Heart left ventricle (tissue), 16 donors: ENCODE measurements at places on chromosomes 16 and 17.

DNA sequence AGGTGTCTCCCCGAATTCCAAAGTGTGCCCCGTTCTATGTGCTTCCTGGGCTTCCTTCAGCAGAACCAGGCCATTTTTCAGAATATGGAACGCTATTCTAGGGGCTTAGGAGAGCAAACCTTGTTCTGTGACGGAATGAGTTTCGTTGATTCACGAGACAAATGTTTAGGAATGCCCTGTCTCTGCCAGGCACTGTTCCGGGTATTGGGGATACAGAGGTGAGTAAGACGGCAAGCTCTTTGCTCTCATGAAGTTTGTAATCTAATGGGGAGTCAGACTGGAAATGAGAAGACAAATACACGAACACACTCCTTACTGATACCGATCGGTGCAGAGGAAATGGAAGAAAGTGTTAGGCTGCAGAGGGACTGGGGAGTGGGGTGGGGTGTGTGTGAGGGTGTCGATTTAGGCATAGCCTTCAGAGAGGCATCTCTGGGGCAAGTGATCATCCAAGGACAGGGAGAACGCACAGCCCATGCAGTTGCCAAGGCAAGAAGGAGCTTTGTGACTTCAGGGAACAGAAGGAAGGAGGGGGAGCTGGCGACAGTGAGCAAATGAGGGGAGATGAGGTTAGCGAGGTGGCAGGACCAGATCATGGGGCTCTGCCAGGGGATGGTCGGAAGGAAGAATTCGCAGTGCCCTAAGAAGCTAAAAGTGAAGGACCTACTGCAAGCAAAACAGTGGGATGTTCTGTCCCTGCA, 189.6 kb downstream of the MSI2 start:
- no peaks in the 10 kb centered on the region for H3K27me3 ChIP-seq
- DNase-seq = no peak
- H3K4me3 ChIP-seq = no peak overlapping the region
- peaks cover 58% of the 10 kb centered on the region for H3K4me1 ChIP-seq
- no peak overlapping the region for H3K27ac ChIP-seq

DNA sequence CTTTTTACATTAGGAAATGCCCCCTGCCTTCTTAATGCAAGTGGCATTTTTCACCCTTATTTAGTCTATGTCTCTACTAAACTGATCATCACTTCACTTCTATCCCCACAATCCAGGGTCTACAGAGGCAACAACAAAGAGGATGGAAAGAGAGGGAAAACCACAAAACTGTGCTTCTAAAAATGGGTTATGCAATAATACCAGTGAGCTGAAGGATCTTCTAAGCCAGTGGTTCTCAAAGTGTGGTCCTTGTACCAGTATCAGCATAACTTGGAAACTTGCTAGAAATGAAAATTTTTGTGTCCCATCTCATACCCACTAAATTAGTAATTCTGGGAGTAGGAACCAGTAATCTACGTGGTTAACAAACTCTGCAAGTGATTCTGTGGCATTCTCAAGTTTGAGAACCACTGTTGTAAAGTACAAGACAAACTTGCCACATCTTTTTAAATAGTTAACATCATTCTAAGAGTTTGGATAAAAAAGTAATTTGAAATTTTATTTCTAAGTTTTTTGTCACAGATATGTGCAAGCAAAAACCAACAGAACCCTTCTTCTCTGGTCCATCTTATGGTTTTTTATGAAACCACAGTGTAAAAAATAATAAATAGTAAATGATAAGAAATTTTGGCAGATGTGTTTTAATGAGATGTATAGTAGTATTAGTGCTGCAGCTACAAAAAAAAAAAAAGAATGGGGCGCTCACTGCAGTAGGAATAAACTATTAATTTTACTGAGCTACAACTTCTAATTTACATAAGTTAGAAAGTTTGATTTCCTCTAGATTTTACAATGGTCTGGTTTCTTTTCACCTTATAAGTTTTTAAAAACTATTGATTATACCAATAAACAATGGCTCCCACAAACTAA, 16.2 kb downstream of the CDC27 start:
- no peak for DNase-seq
- H3K36me3 ChIP-seq = no peaks in the 10 kb centered on the region
- no peaks in the 10 kb centered on the region for H3K27me3 ChIP-seq
- no peak overlapping the region for H3K27ac ChIP-seq
- H3K4me1 ChIP-seq = peaks cover 39% of the 10 kb centered on the region
- H3K4me3 ChIP-seq = no peak overlapping the region

GRCh38 chr17:39529455-39529854, 68.2 kb downstream of the CDK12 start:
- H3K4me3 ChIP-seq = no peak overlapping the region
- H3K36me3 ChIP-seq = peaks cover 49% of the 10 kb centered on the region
- DNase-seq = no peak
- no peak overlapping the region for H3K27ac ChIP-seq
- H3K27me3 ChIP-seq = no peaks in the 10 kb centered on the region

DNA sequence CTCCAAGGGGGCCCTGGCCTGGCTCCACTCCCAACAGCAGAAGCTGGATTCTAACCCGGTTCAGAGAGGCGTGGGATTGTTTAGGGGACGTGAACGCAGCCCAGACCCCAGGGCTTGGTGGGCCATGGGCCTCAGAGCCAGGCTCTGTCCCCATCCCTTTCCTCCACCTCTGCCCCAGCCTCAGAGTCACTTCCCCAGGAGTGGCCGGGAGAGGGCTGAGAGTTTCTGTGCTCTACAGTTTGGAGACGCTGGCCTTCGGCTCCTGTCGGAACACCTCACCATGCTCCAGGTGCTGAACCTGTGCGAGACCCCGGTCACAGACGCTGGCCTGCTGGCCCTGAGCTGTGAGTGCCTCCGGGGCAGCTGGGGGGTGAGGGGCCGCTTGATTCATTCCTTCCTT, 73.8 kb upstream of the PLCG2 start:
- DNase-seq = no peak
- no peak overlapping the region for H3K27ac ChIP-seq
- H3K27me3 ChIP-seq = no peaks in the 10 kb centered on the region
- no peaks in the 10 kb centered on the region for H3K4me1 ChIP-seq
- H3K4me3 ChIP-seq = no peak overlapping the region
- peaks cover 68% of the 10 kb centered on the region for H3K36me3 ChIP-seq

GRCh38 chr16:81679721-81680430, 99.2 kb upstream of the PLCG2 start:
- no peaks in the 10 kb centered on the region for H3K36me3 ChIP-seq
- H3K27me3 ChIP-seq = no peaks in the 10 kb centered on the region
- H3K4me1 ChIP-seq = peaks cover 20% of the 10 kb centered on the region
- no peak overlapping the region for H3K27ac ChIP-seq
- no peak overlapping the region for H3K4me3 ChIP-seq
- DNase-seq = no peak

- no peak overlapping the region for H3K4me3 ChIP-seq
- H3K27me3 ChIP-seq = no peaks in the 10 kb centered on the region
- peaks cover 53% of the 10 kb centered on the region for H3K36me3 ChIP-seq
- H3K27ac ChIP-seq = no peak overlapping the region
- no peak for DNase-seq
These were observed 16.7 kb downstream of the CCDC57 start for GRCh38 chr17:82195675-82196672.

DNA sequence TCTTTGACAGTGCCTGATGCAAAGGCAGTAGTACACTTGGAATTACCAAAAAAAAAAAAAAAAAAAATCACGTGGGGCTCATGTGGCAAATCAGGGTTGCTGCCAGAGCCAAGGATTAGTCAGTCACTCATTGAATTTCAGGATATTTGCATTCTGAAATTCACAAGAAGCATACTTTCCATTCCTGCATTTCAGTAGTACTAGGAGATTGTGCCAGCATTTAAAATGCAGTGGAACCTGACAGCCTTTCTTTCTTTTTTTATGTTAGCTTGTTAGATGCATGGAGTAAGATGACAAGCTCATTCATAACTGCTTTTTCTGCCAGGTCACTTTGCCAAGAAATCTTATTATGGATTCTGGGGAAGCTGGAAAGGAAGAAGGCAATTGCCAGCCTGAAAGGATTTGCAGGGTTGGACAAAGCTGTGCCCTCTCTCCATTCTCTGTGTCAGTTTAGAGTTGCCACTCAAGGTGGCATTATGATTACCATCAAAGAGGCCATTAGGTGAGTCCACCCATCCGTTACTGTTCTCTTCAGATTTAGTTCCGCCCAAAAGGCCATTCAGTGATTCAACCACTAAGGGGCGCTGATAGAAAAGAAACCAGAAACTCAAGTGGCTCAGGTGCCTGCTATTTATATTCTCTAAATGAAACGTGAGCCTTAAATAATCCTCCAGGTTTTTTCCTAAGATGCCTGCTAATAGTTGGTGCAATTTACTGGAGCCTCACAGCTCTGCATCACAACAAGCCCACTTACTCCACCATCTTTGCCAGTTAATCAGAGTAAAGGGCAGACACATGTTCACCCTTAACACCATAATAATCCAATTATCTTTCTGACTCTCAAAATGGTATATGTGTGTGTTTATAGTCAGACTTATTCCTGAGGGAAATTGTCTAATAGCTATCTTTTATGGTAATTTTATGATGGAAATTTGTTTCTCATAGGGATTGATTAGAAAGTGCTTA, 59.0 kb downstream of the TANGO6 start:
- peaks cover 5% of the 10 kb centered on the region for H3K36me3 ChIP-seq
- DNase-seq = no peak
- no peak overlapping the region for H3K27ac ChIP-seq
- no peak overlapping the region for H3K4me3 ChIP-seq
- H3K4me1 ChIP-seq = no peaks in the 10 kb centered on the region

- no peak overlapping the region for H3K4me3 ChIP-seq
- H3K4me1 ChIP-seq = no peaks in the 10 kb centered on the region
- peaks cover 10% of the 10 kb centered on the region for H3K27me3 ChIP-seq
- H3K27ac ChIP-seq = no peak overlapping the region
These were observed 15.3 kb upstream of the CACNA1H start for GRCh38 chr16:1137604-1138003.

DNA sequence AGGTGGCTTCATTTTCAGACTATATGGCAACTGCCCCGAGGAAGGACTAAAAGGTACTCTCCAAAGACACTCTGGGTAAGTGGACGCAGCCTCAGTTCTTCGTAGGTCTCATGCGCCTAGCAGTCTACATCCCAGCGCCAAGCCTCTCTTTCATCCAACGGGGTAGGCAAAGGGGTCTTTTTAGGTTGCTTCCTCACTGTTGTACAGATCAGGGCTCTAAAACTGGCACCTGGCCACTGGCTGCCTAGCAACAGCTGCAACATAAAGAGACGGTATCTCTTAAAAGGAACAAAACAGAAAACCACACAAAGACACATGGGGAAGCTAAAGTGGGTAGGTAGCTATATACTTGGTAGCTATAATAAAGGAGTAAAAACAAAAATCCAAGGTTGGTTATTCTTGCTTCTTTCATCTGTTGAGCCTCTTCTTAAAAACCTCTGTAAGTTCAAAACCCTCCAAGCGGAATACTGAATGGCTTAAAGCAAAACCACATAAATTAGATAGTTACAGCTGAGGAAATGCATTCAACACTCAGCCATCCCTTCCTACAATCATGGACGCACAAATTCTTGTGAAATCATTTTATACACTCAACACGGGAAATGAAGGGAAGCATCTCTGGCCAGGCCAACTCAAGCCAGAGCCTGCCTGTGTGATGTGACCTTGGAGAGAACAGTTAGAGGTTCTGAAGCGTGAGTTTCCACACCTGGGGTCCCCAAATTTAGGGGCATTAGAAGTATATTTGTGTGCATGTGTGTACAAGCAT, 22.7 kb downstream of the CYTH1 start:
- H3K27me3 ChIP-seq = no peaks in the 10 kb centered on the region
- H3K36me3 ChIP-seq = no peaks in the 10 kb centered on the region
- peaks cover 13% of the 10 kb centered on the region for H3K4me1 ChIP-seq

DNA sequence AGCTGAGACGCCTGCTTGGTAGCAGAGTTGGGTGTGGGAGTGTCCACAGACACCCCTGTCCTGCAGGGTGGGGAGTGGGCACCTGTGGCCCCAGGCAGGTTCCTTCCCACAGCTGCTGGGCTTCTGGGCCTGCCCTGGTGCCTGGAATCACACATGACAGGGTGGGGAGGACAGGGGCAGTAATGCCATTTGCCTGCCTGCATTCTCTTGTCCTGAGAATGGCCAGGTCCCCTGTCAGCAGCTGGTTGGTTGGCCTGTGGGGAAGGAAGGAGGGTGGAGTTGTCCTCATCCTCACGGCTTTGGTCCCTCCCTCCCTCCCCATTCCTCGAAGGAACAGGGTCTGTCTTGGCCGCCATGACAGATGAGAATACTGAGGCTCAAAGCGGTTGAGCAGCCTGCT, 5.2 kb downstream of the PRSS53 start:
- H3K4me1 ChIP-seq = no peaks in the 10 kb centered on the region
- DNase-seq = no peak
- no peak overlapping the region for H3K4me3 ChIP-seq
- no peak overlapping the region for H3K27ac ChIP-seq
- H3K36me3 ChIP-seq = peaks cover 22% of the 10 kb centered on the region
- no peaks in the 10 kb centered on the region for H3K27me3 ChIP-seq

DNA sequence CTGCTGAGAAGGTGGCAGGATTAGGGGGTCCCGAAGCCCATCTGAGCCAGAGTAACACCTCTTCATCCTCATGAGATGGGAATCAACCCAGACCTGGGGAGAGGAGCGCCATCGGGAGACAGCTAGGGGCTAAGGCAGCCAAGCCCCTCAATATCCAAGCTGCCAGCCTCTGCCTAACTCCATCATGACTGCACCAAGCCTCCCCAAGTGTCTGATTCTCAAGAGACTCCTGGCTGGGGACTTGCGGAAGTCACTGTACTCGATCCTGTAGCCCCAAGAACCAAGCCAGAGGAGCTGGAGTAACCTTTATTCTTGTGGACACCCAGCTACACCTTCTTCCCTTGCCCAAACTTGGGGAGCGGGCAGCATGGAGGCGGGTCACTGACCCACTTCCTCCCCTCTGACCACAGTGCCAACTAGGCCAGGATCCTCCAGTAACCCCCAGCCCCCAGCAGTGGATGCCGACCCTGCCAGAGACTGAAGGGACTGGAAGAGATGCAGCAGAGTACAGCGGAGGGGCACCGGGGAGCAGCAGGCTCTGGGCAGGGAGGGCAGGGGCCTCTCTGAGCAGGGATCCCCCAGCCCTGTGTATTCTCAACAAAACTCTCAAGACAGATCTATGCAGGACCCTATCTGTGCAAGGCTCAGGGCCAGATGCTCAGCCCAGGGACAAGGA, 13.3 kb downstream of the HDAC5 start:
- peak overlapping the region; percentile 51 for H3K4me3 ChIP-seq
- H3K36me3 ChIP-seq = peaks cover 21% of the 10 kb centered on the region
- H3K27me3 ChIP-seq = no peaks in the 10 kb centered on the region
- H3K4me1 ChIP-seq = peaks cover 81% of the 10 kb centered on the region
- H3K27ac ChIP-seq = peak overlapping the region; percentile 91
